ENCODE measurements at places on chromosomes 5 and 9.

DNA sequence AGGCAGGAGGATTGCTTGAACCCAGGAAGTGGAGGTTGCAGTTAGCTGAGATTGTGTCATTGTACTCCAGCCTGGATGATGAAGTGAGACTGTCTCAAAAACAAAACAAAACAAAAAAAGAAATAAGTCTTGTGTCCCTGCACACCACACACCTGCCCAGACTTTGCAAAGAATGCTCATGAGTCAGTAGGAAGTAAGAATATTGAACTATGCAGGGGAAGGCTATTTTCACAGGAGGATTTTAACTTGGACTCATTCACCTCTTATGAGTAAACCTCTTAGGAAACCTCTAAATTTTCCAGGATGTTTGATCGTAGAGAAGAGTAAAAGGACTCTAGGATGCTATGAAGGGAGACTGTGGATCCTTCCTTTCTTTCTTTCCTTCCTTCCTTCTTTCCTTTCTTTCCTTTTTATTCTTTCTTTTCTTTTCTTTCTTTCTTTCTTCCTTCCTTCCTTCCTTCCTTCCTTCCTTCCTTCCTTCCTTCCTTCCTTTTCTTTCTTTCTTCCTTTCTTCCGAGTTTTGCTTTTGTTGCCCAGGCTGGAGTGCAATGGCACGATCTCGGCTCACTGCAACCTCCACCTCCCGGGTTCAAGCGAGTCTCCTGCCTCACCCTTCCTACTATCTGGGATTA, 96.7 kb upstream of the CLINT1 start:
- DNase-seq = no peak

DNA sequence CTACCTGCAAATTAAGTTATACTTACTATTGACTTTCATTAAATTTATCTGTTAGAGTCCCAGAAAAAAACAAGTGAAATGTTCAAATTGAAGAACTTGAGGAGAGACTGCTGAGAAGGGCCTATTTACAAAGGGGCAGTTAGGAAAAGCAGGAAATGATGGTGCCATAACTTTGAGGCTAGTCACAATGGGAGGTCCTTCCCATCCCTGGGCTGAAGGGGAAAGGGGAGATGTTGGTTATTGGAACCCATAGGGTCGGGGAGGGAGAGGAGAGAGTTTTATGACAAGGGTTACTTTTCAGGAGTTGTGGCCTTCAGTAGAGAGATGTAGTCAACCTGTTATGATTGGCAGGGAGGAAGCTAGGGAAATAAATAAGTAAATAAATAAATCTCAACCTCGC, 169.1 kb downstream of the DMRT2 start:
- DNase-seq = no peak

GRCh38 chr5:5398071-5398470, 24.4 kb upstream of the ICE1 start:
- no peak for DNase-seq

DNA sequence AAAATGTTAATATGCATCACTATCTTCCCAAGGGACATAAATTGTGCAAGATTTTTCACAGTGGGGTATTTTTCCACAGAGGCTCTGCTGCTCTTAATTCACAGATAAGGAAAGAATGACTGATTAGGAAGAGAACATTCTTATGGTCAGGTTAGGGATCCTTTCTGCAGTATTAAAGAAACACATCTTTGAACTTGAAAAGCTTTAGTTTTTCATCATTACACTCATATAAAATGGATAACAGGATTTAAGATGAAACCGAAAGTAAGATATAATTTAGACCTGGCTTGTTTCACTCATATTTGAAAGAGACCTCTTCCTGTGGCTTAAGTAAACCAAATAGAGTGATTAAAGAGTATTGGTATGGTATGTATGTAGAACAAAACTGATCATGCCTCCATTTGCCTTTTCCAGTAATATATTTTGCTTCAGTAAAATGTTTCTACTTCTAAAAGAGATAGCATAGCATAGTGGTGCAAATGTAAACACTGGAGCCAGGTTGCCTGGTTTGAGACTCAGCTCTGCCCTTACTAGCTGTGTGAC, 160.0 kb downstream of the PRR16 start:
- no peak for DNase-seq

- no peak for DNase-seq
These were observed 83.0 kb downstream of the MARCHF3 start for GRCh38 chr5:126947146-126948010.

GRCh38 chr5:172178991-172179989, 8.7 kb downstream of the STK10 start:
- peak; percentile 87 for DNase-seq

DNA sequence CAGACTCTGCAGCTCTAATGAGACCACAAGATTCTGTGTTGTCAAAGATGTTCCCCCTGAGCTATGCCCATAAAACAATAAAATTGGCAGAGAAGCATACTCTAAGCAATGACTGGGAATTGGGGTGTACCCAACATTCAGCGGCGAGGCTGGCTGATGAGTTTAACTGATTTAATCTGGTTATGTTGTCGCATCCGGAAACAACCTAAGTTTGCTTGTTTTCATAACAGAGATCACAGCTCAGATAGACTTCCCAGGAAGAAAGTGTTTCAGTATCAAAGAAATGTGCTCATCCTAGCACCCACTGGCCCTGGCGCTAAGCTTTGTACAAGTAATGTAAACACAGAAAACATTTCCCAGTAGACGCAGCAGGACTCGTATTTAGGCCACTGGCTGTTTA, 7.4 kb downstream of the SEMA5A start:
- no peak for DNase-seq

- DNase-seq = no peak
These were observed 197.5 kb downstream of the NPR3 start for GRCh38 chr5:32908641-32909040.

- peak; percentile 57 for DNase-seq
These were observed 48.2 kb downstream of the ANXA1 start for GRCh38 chr9:73199886-73200285.

Measured in islet precursor cell (in vitro differentiated cells).